Activated naive CD4-positive, alpha-beta T cell treated with anti-CD3 and anti-CD28 coated beads, Interleukin-2, amount 10 ng/mL, durations not matched to agents 5 hours and 36 hours (primary cell): ENCODE measurements at places on chromosomes 5 and 9. TPM values are rescaled to one million over a fixed set of nuclear protein-coding genes. Genes with fewer than 3 reads are reported as not detected.

PDZD2 gene
- total RNA-seq = not detected

DBH gene
- not detected for total RNA-seq

SPRY4 gene
- 1.3 TPM for total RNA-seq

MLANA gene
- not detected for total RNA-seq

LHX3 gene
- not detected for total RNA-seq

AGXT2 gene
- total RNA-seq = not detected

POLR3G gene
- total RNA-seq = 1.7 TPM

PHF24 gene
- total RNA-seq = not detected

IL9 gene
- total RNA-seq = not detected

ZNF300 gene
- 0.93 TPM for total RNA-seq

ROPN1L gene
- 4.2 TPM for total RNA-seq

FAXDC2 gene
- total RNA-seq = not detected

IFNB1 gene
- total RNA-seq = not detected

SYK gene
- total RNA-seq = 0.22 TPM

KIAA0825 gene
- 1.5 TPM for total RNA-seq

ROR2 gene
- total RNA-seq = not detected

F2R gene
- total RNA-seq = 4.8 TPM

NR4A3 gene
- total RNA-seq = 0.24 TPM

BARHL1 gene
- total RNA-seq = not detected

MZB1 gene
- total RNA-seq = 8.0 TPM

MSMP gene
- total RNA-seq = not detected

PROB1 gene
- total RNA-seq = 2.8 TPM

P4HA2 gene
- total RNA-seq = 3.4 TPM

ADGRD2 gene
- not detected for total RNA-seq

RORB gene
- total RNA-seq = not detected

OR1Q1 gene
- not detected for total RNA-seq

IL17B gene
- not detected for total RNA-seq

HK3 gene
- total RNA-seq = not detected

AIF1L gene
- 2.1 TPM for total RNA-seq

GPR151 gene
- total RNA-seq = not detected

SPATA31C1 gene
- not detected for total RNA-seq

MYMK gene
- total RNA-seq = not detected

SMC2 gene
- 49.8 TPM for total RNA-seq

OLFML2A gene
- not detected for total RNA-seq

ZNF366 gene
- total RNA-seq = not detected

FREM1 gene
- not detected for total RNA-seq

CCNI2 gene
- total RNA-seq = 8.4 TPM

FKBP15 gene
- total RNA-seq = 34.7 TPM

EGFLAM gene
- total RNA-seq = not detected

GNA14 gene
- not detected for total RNA-seq

NADK2 gene
- 12.9 TPM for total RNA-seq
